ENCODE measurements at places on chromosomes 5 and 9. TPM values are rescaled to one million over a fixed set of nuclear protein-coding genes. Genes with fewer than 3 reads are reported as not detected.

Gene ARL14EPL
- total RNA-seq, result not detected

Gene SPINK13
- total RNA-seq, result not detected

Gene F2RL1
- total RNA-seq, result 77.5 TPM

Gene ABO
- total RNA-seq, result not detected

Gene KCTD16
- total RNA-seq, result not detected

Gene BARHL1
- not detected for total RNA-seq

Gene BRD3OS
- total RNA-seq, result 15.7 TPM

Gene ZNF883
- 3.3 TPM for total RNA-seq

Gene SPATA31A3
- not detected for total RNA-seq

Gene CDO1
- total RNA-seq, result 0.18 TPM

Gene C9orf152
- not detected for total RNA-seq

Gene LECT2
- total RNA-seq, result not detected

Gene RNF14
- 57.0 TPM for total RNA-seq

All from foreskin keratinocyte (primary cell).